Stimulated activated CD8-positive, alpha-beta memory T cell treated with anti-CD3 and anti-CD28 coated beads, Interleukin-4, amount 100 ng/mL, for 48 hours (primary cell): ENCODE measurements at places on chromosomes 2 and 18.

DNA sequence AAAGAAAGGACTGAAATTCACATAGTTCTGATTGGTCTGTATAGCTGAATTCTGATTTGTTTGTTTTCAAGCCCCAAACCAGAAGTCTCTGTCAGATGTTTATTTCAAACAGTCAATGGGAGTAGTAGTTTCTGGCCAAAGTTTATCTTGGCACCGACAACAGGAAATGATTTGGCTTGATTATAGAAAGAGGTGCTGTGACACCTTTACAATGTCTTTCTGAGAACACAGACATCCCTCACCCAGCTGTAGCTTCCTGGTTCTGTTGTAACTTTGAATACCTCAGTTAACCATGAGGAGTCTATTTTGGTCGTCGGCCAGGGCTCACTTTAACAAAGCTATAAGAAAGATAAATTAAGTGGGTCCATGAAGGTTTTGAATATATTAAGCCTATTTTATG lies 545.0 kb upstream of the ZNF804A start:
- no peak for DNase-seq

- no peak for DNase-seq
Observed at GRCh38 chr2:215404348-215405012, 31.4 kb downstream of the FN1 start.

DNA sequence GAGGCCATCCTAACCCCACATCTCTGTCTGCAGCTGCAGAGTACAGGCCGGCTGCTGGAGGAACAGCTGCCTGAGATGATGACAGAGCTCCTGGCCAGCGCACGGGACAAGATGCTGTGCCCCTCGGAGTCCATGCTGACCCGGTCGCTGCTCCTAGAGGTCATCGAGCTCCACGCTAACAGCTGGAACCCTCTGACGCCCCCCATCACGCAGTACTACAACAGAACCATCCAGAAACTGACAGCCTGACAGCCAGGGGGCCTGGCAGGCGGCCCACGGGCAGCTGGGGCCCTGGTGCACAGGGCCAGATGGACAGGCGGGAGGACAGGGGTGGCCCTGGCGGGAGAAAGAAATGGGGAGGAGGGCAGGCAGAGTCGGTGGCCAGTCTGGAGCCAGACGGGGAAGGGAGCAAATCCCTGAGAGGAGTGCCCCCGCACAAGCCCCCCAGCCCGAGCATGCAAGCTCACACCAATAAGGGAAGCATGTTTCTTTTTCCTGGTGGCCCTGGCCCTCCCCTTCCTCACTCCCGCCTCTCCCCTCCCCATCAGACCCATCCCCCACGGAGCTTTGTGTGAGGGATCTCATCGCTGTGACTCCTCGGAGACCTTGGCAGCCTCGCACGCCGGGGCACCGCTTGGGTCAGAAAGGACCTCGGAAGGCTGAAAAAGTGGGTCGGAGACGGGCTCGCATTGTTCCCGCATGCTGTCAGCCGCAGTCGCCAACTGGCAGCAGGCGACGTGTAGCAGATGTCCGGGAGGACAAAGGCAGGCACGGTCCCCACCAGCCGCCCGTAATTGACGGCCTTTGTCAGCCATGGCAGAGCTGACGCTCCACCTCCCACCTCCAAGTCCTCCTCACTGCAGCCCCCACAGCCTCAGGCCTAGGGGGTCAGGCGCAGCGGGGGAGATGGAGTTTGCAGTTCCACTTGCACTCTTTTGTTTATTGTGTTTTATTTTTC lies 91.2 kb downstream of the SMAD7 start:
- DNase-seq = no peak

DNA sequence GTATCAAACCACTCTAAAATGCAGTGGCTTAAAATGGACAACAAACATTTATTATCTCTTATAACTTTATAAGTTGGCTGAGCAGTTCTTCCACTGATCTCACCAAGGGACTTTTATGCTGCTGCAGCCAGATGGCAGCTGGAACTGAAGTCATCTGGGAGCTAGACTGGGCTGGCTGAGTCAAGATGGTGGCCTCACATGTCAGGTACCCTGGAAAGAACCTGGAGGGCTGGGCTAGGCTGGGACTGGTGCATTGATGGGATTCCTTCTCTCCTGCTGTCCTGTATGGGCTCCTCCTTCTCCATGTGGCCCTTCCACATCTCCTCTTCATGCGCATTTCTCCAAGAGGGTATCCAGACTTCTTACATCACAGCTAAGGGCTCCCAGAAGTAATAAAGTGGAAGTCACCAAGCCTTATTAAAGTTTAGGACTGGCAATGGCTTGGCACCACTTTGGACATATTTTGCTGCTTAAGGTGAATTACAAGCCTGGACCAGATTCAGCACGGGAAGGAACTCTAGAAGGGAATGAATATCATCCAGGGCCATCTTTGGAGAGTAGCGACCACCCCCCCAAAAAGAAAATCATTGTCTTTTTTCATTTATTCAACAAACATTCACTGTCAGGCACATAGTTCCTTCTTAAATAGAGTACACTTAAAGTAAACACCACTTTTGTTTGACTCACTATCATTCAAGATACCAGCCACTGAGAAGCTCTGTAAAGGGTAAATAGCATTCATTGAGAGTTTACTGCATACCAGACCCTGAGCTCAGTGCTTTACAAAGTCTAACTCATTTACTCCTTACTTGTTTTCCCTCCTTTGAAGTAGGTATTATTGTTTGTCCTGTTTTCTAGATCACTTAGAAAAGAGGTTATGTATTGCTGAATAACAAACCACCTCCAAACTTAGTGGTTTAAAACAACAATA lies 138.0 kb downstream of the ZFP36L2 start:
- no peak for DNase-seq

GRCh38 chr2:110838657-110839384 lies 106.4 kb downstream of the ACOXL start:
- no peak for DNase-seq
